CD4-positive, alpha-beta T cell treated with Interleukin-1 beta for 1 hour (primary cell): ENCODE measurements at places on chromosomes 7 and 10.

DNA sequence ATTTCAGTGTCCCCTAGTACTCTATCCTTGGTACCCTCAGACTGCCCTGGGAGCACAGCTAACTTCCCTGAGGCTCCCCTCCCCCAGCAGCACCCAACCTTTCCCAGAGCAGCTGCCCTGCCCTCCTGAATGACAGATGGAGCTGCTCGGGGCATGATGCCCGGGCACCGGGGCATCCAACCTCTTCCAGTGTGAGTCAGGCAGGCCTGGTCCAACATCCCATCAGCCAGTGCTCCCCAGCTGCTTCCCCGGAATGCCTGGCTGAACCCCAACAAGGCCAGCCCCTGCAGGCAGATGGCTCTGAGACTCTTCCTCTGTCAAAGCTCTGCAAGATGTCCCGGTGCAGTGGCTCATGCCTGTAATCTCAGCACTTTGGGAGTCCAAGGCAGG is 11.9 kb upstream of the TSPAN15 start:
- DNase-seq = no peak

DNA sequence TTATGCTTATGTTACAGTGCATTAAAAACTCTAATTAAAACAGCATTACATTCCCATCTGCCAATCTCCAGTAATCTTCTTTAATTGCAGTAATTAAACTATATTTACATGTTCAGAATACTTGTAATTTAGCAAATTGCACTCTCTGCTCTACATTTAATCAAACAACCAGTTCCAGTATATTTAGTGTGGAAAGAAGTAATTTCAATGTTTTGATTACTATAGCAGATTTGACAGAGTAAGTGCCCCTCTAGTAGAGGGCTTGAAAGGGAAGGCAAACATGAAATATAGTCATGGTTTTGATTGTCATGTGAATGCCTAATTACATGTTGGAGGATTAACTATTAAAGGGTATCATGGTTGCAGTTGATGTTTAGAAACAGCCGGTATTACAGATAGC is 739.7 kb downstream of the AUTS2 start:
- DNase-seq = no peak

GRCh38 chr7:91694351-91694841 is 186.1 kb downstream of the MTERF1 start:
- no peak for DNase-seq

- no peak for DNase-seq
Observed at GRCh38 chr7:127980901-127981300, 50.3 kb downstream of the LRRC4 start.
